ENCODE measurements at places on chromosomes 5 and 9. TPM values are rescaled to one million over a fixed set of nuclear protein-coding genes. Genes with fewer than 3 reads are reported as not detected.
A peak's percentile ranks its signal among the peaks of the same experiment; 100 is the strongest.

DNA sequence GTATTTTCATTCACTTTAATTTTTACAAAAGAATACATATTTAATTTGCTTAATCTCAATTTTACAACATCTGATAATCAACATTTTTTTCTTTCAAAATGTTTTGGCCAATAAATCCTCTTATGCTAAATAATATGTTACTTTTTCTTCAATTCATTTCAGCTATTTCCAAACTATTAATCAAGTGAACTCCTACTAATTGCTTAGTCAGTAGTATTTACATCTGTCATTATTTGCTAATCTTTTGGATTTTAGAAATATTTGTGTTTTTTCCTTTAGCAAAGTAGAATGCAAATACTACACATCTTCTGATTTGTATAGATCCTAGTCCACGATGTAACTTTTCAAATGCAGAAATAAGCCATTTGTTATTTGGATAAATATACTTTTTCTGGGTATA is 1.6 kb upstream of the TNPO1 start:
- DNase-seq: no peak

DNA sequence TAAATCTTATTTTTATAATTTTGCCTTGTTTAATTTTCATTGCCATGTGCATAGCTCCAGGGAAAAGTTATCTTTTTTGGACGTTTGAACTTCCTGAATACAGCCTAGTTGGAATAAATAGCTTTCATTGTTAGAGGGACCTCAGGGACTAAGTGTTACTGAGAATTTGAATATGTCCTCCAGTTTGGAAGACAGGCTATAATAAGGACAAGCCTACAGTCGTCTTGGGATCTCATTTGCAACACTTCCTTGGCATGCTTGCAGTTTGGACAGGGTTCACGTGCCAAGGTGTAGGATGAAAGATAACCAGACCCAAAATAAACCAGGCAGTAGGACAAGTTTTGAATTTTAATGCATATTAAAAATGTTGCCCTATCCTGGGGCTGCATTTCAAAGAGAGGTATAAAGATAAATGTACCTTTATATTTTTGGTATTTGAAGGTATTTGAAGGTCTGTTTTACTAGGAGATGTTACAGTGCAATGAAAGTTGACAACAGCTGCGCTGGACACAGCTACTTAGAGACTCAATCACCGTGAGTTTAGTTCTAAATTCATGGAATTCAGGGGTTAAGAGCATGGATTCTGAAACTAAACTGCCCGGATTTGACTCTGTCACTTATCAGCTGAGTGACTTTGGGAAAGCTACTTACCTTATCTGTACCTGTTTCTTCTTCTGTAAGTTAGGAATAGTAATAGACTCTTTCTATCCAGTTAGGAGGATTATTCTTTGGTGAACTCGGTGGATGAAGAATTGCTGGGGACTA is 134.1 kb downstream of the ACTBL2 start:
- no peak for DNase-seq

DNA sequence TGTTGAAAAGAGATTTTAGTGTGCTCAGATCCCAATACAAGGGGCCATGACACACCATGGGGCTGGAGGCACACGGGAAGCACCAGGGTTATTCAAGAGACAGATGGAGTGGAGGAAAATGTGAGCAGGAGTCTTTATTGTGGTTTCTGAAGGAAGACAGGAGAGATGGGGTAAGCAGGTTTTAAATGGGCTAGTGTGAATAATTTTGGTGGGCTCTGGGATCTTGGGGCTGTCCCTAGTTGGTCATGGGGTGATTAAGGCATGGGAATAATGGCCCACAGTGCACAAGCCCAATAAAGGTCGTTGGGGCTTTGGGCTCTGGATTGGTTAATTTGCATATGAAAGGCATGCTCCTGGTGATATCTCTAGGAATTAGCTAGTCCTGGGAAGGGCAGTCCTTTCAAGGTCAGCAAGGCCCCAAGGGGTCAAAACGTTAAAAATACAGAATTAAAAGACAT is 3.6 kb upstream of the SCGB3A2 start:
- no peak for DNase-seq

GRCh38 chr5:1061916-1062315 is 49.9 kb downstream of the SLC12A7 start:
- no peak for DNase-seq

The LCN15 gene
- not detected for total RNA-seq

The TAF11L10 gene
- total RNA-seq: not detected

The NOXA1 gene
- 13.8 TPM for total RNA-seq

GRCh38 chr5:160479220-160479619 is 57.6 kb downstream of the PTTG1 start:
- DNase-seq: no peak

DNA sequence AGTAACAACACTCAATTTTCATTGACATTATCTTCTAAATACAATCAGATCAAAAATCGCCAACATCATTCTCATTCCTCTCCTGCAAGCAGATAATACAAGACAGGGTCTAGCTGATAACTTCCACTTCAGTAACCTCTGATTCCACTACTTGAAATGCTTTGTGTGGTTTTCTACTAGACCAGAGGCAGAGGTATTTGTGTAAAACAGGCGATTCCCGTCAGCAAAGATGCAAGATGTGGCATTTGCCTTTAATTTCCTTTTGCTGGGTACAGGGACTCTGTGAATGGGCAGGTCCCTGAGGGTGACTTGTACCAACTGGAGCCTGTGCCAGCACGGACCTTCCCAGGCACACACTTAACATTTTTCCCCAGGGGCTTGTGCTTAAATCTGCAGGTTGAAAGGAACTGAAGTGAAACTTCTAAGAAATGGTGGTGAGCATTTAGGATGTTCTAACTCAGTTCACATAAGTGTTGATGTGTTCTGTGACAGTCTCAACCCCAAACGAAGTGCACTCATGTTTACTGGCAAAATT is 625.5 kb upstream of the WWC1 start:
- DNase-seq: no peak

- peak; percentile 74 for DNase-seq
Observed at GRCh38 chr5:172806897-172807672, 27.0 kb upstream of the ERGIC1 start.

- DNase-seq: no peak
Observed at GRCh38 chr5:107395632-107396350, 274.9 kb downstream of the EFNA5 start.

DNA sequence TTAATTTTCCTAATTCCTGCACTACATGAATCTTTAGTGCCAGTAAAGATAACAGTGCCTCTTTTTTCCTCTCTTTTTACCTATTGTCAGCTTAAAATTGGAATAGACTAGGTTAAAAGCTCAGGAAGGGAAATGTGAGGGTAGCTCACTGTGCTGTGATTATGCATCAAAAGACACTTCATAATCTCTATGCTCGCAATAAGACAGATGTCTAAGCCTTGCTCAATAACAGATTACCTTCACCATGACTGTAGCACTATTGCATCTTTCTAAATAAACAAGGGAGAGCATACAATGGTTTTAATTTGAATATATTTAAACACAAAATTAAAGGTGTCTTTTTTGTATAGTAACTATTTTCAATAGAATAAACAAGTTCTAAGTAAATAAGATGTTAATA is 130.1 kb downstream of the FBN2 start:
- DNase-seq: no peak

- DNase-seq: no peak
Observed at GRCh38 chr5:6505783-6506557, 57.3 kb downstream of the UBE2QL1 start.

The MARCOL gene
- total RNA-seq: not detected

DNA sequence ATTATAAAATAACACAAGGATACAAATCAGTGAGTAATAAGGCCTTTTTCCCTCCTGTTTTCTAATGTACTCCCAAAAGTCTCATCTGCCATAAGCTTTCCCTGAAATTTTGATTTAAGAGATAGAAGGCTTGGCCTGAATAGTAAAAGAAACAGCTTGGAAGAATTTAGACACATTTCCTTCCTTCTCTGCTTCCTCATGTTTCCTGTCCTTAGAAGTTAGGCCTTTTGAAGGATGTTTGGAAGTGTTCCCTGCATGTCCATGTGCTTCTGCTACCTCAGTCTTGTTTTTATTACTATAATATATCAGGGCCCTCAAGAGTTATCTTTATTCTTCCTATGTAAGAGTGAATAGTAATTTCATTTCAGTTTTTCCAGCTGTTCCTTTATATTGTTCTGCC is 242.7 kb downstream of the DEPDC1B start:
- no peak for DNase-seq

- no peak for DNase-seq
Observed at GRCh38 chr5:151627650-151628049, 36.5 kb upstream of the FAT2 start.

DNA sequence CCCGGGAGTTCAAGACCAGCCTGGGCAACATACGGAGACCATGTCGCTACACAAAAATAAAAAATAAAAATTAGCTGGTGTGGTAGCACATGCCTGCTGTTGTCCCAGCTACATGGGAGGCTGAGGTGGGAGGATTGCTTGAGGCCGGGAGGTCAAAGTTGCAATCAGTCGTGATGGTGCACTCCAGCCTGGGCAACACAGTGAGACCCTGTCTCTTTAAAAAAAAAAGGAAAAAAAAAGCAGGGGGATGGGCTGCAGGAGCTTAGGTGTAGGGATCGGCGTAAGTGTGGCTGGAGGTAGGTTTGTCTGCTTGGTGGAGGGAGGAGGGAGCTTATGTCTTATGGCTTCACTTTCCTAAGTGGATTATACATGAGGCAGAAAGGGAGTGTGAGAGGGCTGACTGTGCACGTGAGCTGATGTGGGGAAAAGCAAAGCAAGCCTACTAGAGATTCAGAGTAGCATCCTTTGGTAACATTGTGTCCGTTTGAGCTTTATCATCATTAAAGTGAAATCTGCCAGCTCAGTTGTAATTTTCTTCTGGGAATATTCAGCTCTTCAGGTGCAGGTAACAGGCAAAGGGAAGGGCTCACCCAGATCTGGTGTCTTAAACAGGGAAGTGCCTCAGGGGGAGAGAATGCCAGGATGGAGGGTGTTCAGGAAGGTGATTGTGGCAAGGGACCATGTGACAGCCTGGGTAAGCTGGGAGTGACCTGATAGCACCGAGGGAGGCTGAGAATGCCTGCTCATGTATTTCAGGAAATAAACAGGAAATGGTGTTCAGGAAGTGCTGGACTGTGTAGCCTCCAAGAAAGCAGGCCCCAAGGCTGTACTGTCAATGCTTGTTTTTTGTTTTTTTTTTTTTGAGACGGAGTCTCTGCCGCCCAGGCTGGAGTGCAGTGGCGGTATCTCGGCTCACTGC is 17.6 kb upstream of the SETX start:
- no peak for DNase-seq

DNA sequence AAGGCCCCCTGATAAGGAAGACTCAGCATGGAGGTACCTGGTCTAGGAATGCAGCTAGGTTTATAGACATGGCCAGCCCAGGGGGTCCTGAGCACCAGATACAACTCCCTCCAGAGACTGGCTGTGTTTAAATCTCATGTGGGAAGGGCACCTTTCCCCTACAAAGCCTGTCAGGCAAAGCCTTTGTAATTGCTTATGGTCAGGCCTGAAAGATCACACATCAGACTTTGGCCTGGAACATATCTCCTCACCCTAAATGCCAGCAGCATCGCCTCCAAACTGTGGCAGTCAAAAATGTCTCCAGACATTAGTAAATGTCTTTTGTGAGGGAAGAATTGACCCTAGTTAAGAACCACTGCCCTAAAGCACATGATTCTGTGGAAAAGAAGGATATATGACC is 51.6 kb upstream of the MACIR start:
- no peak for DNase-seq

The THOC3 gene
- 20.5 TPM for total RNA-seq

- no peak for DNase-seq
Observed at GRCh38 chr5:37132646-37133045, 116.5 kb downstream of the CPLANE1 start.

The BHMT gene
- total RNA-seq: 0.98 TPM

GRCh38 chr5:78858364-78858763 is 126.7 kb downstream of the ARSB start:
- no peak for DNase-seq

GRCh38 chr9:72728031-72728770 is 206.8 kb downstream of the TMC1 start:
- no peak for DNase-seq

GRCh38 chr9:17699615-17700330 is 120.9 kb downstream of the SH3GL2 start:
- DNase-seq: no peak

The CCDC171 gene
- 4.8 TPM for total RNA-seq

DNA sequence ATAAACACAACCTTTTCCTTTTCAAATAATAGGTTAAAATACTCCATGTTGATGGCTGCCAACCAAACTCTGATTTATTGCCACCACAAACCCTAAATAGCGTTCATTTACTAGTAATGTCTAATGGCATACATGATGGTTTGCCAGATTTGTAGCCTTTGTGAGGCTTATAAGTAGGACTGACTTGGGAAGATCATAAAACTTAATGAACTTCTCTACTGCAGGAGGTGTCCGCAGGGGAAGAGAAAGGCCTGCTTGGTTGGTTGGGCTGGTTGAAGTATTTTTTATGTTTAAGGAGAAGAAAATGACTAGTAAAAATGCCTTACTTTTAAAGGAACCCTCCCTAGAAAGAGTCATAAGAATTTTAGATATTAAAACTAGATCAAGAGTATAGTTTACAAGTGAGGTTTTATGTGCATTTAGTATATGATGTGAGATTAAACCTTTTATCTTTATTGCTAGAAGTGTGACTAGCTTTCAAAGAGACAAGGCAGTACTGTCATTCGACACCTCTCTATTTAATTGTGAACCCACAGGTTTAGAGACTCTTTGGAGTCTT is 5.0 kb downstream of the PBX3 start:
- DNase-seq: no peak

DNA sequence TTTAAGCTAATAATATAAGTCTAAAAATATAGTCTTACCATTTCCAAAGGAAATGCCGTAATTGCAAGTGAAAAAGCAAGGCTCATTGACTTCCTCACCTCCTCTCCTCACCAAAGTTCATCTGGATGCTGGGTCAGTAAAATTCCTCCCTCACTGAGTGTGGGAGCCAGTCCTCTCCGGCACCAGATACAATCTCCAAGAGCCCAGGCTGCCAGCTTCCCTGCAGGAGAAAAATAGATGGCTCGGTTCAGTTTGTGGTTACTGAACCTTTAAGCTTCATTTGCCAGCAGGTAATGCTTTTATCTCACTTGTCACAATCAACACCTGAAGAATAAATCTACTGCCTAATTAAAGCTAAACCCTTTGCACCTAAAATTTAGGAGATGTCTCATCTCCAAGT is 115.3 kb upstream of the VLDLR start:
- no peak for DNase-seq

The ADAMTS16 gene
- 1.3 TPM for total RNA-seq

GRCh38 chr9:33273266-33273971 is 8.6 kb downstream of the CHMP5 start:
- no peak for DNase-seq

GRCh38 chr9:10843151-10843550 is 230.3 kb upstream of the PTPRD start:
- DNase-seq: no peak

DNA sequence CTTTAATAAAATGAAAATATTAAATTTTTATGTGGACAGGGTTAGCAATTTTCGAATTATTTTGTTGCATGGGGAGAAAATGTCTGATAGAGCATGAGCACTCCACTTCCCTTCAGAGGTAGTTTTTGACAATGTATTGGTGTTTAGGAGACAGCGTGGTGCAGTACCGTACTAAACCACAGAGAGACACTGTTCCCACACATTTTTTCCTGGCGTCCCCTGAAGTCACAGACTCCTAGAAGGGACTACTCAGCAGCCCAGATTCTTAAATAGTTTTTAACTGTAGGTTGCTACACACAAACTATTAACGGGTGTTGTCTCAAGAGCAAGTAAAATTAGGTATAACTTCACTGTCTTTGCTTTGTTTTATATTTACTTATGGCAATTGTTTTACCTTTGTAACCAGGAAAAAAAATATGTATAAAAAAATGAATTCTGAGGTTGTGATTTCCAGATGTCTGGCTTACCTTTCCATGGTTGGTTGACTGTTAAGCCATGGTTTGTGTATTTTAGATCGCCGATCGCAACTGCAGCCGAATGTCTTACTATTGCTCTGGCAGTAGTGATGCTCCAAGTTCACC is 171.2 kb downstream of the DOCK8 start:
- no peak for DNase-seq

Measured in breast epithelium (tissue), 4 donors.